Caki2 (cell line): ENCODE measurements at places on chromosomes 11 and 22.
A peak's percentile ranks its signal among the peaks of the same experiment; 100 is the strongest.

DNA sequence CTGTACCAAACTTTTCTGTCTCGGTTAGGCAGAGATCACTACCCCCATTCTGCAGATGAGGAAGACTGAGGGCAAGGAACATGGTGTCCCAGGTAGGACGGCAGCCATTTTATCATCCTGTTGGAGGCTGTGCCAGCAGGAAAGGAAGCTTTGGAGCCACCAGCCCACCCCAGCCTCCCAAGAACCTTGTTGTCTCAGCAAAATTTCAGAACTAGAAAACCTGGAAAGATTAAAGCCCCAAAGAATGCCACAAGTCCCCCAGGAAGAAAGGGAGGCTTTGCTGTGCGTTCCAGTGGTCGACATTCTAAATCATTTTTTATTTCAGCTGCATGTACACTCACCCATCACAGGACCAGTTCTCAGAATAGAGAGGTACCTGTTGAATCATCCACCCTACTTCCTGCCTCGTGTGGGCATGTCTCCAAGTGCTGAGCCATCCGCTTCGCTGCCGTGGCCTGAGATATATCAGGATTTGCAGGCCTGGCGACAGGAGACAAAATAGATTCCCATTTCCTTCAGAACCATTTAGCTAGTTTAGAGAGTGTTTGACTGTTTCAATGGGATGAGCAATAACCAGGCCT is 13.0 kb upstream of the EIF3D start:
- DNase-seq: peak; percentile 86

DNA sequence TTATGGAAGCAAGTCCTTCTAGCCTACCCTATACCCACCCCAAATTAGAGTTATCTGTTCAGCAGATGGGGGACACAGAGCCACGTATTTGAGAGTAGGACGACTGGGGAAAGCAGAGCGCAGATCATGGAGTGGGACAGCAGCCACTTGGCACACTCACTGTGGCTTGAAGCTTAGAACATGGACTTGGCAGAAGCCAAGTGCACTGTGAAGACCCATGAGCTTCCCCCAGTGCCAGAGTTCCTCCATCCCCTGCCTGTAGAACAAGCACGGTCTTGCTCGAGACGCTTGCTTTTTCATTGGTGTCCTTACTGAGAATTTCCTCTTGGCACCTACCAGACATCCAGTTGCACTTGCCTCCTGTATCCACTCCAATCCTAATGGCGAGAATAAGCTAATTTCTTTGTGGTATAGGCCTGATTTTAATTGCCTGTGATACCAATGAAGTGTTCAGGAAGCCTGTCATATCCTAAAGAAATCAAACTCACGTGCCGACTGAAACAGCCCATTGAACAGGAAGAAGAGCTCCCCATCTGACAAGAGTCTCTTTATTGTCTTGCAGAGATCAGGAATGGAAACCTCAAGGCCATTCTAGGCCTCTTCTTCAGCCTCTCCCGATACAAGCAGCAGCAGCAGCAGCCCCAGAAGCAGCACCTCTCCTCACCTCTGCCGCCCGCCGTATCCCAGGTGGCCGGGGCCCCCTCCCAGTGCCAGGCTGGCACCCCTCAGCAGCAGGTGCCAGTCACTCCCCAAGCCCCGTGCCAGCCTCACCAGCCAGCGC is 166.9 kb downstream of the NAV2 start:
- no peak for DNase-seq

DNA sequence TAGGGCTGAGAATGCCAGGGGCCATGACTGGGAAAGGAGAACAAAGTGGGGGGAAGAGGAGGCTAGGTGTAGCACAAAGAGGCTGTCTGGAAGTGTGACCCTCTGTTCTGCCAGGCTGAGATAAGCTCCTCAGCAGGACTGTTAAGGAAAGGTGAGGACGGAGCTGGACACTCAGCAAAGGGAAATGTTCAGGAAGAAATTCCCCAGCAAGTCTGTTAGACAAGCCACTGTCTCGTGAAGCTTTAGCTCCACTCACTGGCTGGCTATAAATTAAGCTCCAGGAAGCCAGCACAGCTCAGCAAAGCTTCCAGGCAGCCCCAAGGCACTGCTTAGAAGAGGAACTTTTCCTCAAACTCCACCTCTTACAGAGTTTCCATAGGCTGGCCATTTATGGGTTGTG is 181.2 kb upstream of the API5 start:
- no peak for DNase-seq

DNA sequence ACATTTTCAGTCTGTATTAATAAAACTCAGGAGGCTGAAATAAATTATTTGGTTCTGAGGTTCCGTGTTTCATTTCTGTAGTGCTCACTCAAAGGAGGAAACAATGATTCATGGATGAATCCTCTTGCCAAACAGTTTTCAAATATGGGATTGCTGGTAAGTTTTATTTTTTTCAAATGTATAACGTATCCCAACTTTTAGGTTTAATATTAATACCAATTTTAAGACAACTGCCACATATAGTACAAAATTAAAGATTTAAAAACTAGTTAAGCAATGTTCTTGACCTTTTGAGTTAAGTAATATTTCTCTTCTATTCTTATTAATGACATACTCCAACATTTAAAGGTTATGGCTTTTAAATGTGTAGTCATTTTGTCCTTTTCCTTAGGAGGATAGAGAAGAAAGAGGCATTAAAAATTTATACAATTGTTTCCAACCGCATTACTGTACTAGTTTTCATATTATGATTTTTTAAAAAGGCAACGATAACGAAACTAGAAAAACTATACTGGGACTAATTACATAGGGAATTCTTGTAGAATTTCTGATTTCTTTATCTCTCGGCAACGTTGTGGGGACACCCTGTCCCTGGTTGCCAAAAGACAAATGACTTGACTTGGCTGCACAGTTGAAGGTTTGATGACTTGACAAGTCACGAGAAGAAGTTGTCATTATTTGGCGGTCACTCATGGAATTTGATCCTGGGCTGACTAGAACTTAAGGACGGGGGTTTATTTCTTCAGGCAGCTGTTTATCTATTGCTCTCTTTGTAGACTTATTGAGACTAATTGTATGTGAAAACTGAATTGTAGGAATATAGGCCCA is 69.1 kb upstream of the ADSL start:
- no peak for DNase-seq

DNA sequence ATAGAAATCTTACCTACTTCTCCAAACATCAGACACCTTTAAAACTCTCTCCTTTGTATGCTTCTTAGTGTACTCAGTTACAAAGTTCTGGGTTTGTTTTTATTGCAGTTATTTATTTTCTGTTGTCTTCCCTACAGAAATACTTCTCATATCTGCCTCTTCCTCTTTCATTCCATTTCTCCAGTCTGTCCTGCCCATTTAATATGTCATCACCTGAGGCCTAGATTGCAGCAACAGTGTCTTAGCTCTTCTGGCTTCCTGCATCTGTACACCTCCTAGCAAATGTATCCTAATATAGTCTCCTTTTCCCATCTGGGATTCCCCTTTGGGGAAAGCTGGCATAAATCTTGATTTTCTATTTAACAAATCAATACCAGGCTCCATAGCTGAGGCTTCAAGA is 34.9 kb upstream of the PCF11 start:
- no peak for DNase-seq

GRCh38 chr11:19536131-19536530 is 176.5 kb upstream of the NAV2 start:
- DNase-seq: no peak

- no peak for DNase-seq
These were observed 704.3 kb downstream of the DLG2 start for GRCh38 chr11:84922836-84923235.

DNA sequence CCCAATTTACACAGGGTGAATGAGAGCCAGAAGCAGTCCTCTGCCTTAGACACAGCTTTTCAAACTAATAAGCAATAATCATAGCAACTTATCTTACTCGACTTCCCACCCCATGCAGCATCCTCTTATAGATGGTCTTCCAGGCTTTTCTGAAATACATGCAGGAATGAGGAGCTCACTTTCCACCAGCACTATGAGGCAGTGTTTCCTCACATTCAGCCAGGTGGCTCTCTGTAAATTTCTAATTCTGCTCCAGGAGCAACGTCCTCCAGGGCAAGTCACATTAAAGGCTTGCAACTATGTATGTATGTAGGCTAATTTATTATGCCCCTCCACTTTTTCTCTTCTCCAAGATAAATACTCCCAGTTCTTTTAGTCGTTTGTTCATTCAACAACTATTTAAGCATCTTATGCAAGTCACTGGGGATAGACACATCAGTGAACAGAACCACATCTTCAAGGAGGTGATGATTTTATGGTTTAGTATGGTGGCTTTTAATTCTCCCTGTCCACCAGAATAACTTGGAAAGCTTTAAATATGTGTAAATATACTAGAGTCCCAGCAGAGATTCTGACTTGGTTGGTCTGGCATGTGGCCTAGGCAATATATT is 59.9 kb downstream of the PAK1 start:
- DNase-seq: no peak

DNA sequence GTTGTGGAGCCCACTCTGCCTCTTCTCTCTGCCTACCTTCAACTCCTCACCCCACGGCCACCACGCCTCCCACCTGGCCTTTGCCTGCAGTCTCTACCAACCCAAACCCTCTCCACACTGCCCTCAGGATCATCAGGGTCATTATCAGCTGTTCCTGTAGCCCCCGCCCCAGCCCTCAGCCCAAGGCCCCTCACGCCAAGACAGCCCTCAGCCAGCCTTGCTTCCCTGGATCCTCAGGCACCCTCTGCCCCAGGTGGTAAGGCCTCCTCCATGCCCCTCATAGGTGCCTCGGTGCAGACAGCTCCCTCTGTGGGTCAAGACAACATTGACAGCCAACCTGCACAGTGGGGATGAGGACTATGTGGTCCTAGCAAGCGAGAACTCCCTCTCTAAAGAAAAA is 1.7 kb downstream of the SBF1 start:
- no peak for DNase-seq

- peak; percentile 33 for DNase-seq
These were observed at the start of gene INPP5J for GRCh38 chr22:31122532-31123291. Gene INPP5J, plus strand, starts transcription at chr22:31122966. Its CDS starts 49 bp downstream, at chr22:31123015.

DNA sequence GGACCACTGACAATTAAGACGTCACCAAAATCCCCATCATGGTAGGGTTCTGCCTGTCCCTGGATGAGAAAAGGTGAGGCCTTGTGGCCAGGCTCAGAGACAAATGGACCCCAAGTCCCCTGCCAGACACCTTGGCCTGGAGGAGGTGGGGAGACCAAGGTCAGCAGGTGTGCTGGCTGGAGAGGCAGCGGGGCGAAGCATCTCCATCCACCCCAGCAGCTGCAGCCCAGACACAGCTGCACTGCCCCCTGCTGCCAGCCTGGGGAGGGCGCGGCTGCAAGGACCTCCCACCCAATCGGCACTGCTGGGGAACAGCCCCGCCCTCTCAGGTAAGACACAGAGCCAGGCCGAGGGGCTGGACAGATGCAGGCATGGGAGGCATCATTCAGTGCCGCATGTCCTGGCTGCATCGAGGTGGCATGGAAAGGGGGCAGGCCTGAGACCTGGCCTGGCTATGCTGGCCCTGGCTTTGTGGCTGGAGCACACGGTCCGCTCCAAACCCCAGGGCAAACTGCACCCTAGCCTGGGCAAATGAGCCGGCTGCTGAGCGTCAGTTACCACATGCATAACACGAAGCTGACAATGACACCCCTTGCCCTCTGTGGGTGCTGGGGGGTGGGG is 12.2 kb upstream of the MFNG start:
- peak; percentile 54 for DNase-seq

DNA sequence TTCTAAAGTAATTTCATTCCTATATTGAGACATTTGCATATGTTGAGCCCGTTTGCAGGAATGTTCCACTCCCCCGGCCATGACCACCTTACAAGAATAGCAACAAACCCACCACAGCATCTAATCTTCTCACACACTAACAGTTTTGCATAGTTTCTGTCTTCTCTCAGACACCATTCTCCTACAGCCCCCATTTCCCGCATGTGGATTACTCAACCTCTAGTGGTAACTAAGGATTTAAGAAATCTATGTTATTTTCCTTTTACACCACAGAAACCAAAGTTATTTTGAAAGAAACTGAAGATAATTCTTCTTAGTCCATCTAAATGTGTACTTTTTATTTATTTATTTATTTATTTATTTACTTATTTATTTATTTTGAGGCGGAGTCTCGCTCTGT is 2.3 kb downstream of the MS4A4E start:
- no peak for DNase-seq

GRCh38 chr11:57487920-57488659 is 27.4 kb downstream of the SLC43A1 start:
- no peak for DNase-seq

GRCh38 chr11:116589402-116589801 is 183.4 kb downstream of the BUD13 start:
- no peak for DNase-seq

GRCh38 chr11:23875176-23875850 is 621.5 kb upstream of the LUZP2 start:
- DNase-seq: no peak

DNA sequence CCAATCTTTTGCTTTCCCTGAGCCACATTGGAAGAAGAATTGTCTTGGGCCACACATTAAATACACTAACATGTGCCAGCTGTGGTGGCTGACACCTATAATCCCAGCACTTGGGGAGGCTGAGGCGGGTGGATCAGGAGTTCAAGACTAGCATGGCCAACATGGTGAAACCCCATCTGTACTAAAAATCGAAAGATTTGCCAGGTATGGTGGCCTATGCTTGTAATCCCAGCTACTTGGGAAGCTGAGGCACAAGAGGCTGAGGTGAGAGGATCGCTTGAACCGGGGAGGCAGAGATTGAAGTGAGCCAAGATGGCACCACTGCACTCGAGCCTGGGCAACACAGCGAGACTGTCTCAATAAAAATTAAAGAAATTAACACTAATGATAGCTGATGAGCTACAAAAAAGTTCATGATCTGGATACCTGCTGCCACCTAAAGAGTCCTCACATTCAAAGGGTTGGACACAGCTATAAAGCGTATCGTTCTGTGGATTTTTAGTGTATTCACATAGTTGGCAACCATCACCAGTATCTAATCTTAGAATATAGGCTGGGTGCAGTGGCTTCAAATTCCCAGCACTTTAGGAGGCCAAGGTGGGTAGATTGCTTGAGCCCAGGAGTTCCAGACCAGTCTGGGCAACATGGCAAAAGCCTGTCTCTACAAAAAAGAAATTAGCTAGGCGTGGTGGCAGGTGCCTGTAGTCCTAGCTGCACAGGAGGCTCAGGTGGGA is 3.4 kb upstream of the LDHC start:
- DNase-seq: peak; percentile 58

GRCh38 chr11:115439385-115439784 is 64.8 kb downstream of the CADM1 start:
- peak; percentile 19 for DNase-seq

DNA sequence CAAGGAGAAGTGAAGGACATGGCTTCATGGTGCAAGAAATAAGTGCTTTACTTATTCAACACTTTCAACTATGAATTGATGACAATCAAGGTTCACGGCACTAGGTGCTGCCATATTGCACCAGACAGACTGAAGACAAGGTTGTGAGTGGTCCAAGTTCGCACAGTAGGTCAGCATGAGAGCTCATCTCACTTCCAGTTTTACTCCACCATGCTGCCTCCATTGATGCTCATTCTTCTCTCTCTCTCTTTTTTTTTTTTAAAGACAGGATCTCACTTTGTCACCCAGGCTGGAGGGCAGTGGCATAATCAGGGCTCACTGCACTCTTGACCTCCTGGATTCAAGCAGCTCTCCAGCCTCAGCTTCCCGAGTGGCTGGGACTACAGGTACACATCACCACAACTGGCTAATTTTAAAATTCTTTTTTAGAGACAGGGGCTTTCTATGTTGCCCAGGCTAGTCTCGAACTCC is 47.7 kb downstream of the EHF start:
- no peak for DNase-seq

- DNase-seq: no peak
These were observed 42.8 kb upstream of the SLC37A2 start for GRCh38 chr11:125020342-125020741.
